ENCODE measurements at places on chromosomes 4 and X.

GRCh38 chrX:71170660-71171059 is 26.0 kb downstream of the NLGN3 start:
- DNase-seq = no peak

DNA sequence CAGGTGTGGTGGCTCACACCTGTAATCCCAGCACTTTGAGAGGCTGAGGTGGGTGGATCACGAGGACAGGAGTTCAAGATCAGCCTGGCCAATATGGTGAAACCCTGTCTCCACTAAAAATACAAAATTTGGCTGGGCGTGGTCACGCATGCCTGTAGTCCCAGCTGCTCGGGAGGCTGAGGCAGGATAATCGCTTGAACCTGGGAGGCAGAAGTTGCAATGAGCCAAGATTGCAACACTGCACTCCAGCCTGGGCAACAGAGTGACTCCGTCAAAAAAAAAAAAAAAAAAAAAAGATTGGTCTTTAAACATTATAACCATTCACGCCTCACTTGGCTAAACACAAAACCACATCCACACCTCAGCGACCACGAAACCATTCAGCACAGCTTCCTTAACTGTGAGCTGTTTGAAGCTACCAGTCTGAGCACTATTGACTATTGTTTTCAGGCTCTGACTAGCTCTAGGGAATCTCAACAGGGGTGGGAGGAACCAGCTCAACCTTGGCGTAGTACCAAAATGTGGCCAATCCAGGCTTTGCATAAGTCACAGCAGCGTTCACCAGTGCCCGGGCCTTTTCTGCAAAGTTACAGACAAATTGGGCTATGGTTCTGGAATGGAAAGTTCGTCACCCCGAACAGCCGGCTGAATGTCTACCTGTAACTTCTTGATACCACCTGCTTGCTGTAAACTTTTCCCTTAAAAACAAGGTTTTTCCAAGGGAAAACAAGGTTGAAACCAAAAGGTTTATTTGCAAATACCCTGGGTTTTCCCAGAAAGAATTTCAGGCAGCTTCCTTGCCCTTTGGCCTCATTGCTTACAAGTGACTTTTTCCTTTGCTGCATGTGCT is 73.6 kb upstream of the DHX15 start:
- DNase-seq = peak; percentile 68

DNA sequence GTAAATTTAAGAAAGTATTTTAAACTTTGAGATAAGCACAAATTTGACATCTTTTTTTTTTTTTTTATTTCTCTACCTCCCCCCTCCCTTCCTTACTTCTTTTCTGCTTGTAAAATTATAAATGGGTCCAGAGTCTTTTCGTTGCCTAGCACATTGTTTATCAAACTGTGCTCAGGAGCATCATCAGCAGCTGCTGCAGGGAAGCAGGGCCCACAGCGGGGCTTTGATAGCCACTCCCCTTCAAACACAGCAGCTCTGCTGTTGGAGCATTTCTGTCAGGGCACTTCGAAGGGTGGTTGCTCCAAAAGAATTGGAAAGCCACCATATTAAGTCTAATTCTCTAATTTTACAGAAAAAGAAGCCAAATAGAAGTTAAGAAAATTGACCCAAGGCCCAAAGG is 588.3 kb downstream of the SPRY1 start:
- no peak for DNase-seq

DNA sequence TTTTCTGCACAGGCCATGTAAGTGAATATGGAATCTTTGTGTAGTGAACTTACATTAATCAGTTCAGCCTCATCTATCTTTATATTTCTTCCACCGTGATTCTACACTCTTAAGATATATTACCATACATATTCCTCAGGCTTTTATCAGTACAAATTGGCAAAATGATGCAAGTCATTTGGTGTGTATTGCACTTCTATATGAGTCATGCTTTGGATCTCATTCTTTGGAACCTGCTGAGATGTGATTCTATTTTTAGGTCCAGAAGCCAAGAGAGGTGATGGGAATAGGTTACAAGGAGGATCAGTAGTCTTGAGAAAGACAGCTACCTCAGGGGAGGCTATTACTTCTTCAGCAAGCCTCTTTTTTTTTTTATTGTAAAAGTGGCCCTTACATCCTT is 204.4 kb downstream of the ZNF330 start:
- no peak for DNase-seq

DNA sequence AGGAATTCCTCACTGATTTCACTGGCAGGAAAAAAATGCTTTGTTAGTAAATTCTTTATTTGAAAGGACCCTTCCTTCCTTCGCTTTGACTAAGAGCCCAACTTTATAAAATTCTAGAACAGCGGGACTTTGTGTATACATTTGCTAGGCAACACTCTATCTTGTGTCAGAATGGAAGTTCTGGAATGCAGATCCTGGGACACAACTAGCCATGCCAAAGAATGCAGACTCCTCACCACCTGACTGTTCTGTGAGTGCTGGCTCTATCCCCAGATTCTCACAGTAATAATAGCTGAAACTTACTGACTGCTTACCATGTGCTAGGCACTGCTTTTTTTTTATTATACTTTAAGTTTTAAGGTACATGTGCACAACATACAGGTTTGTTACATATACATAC is 73.3 kb upstream of the ZDHHC15 start:
- no peak for DNase-seq

DNA sequence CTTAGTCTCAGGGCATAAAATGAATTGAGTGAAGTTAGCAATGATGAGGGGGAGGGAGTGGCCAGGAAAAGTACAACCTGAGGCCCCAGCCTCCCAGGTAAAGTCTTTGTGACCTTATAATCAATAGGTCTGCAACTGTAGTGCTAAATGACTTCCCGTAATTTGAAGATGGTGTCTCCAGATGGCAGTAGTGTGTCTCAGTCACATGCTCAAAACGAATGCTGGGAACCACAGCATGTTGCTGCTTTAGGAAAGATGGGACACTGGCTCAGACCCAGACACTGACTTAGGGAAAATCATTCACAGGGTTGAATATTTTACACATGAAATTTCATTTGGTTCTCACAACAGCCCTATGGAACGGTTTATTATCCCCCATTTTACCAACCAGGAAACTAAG is 10.3 kb downstream of the SRPX2 start:
- no peak for DNase-seq

DNA sequence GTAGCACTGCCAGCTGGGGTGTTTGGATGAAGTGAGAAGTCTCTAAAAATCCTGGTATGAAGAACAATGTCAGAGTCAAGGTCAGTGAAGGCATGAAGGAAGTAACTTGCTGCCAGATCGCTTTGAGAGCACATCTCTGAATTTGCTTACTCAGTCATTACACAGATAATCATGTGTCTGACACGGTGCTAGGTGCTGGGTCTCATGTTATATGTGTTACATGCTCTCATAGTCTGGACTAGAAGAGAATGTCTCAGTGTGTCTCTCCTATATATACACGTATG is 337.9 kb downstream of the ARHGAP10 start:
- DNase-seq = no peak

- DNase-seq = peak; percentile 55
Observed at GRCh38 chr4:75940692-75941253, at the start of gene NAAA. TSS of gene NAAA (minus strand) at chr4:75941013. CDS start at chr4:75940949, 64 bp downstream.

DNA sequence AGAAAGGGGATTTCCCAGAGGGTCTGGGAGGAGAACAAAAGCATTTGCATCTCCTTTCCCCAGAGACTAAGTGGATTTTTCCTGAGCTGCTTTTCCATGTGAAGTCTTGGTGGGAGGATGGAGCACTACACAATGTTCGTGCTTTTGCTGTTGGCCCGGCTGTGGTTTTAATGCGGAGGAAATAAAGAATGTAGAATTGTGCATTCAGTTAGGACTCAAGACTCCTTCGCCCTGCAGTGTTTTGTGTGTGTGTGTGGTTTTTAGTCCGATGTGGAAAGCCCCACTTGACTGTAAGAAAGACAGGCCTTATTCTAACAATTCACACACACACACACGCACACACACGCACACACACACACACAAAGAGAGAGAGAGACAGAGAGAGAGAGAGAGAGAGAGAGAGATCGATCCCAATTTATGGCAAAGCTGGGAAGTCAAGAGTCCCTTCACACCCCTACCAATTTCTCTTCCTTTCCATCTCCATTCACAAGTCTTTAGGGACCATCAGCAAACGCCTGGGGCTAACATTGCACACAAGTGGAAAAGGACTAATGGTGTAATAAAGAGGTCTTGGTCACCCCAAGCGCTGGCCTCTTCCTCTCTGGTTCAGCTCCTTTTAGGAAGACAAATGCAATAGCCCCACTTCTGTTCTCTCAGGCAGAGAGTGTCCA is 44.2 kb downstream of the CLDN34 start:
- no peak for DNase-seq

DNA sequence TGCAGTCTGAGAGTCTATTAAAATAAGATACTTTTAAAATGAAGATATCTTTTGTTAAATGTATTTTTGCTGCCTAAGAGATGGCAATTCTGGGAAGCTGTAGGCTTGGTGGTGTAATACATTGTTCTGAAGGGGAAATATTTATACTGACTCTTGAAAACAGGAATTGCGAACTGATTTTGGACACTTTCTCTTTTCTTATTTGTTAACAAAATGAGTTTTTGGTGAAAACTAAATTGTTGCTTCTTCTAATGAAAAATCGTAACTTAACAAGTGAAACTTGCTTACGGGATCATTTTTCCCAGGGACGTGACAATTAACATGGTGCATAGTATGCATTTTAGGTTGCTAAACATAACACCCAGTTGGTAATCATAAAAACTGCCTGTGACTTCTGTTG is 71.0 kb downstream of the RAPGEF2 start:
- no peak for DNase-seq

GRCh38 chr4:109195646-109196045 is 106.8 kb downstream of the COL25A1 start:
- no peak for DNase-seq

DNA sequence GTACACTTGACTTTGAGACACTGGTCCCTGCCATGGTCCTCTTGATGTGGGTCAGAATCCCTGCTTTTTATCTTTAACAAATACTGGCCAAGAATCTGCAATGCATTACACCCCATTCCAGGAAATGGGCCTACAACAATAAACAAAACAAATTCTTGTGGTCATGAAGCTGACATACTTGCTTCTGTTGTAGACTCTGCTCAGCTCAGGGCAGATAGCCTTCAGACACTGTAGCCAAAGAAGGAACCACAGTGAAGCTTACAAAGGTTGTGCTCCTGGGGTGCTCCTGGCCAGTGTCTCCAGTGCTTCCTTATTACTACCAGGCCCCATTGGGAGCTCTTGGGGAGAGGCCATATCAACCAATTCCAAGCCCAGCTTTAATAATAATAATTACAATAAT is 21.8 kb downstream of the KIAA1210 start:
- no peak for DNase-seq

DNA sequence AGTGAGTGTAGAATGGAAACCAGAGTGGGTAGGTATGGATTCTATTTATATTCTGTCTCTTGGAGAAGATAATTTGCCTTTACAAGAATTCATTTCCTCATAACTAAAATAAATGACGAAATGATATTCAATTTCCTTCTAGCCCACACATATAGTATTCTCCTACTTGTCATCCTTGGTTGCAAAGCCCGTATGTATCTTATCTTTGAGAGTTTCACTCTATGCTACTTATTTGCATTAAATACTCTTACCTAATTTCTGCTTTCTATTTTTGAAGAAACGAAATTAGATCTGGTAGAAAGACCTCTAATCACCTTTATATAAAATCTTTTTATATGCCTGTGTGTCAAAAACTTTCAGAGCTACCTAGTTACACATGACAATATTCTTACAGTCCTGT is 457.7 kb downstream of the NKX6-1 start:
- DNase-seq = no peak

DNA sequence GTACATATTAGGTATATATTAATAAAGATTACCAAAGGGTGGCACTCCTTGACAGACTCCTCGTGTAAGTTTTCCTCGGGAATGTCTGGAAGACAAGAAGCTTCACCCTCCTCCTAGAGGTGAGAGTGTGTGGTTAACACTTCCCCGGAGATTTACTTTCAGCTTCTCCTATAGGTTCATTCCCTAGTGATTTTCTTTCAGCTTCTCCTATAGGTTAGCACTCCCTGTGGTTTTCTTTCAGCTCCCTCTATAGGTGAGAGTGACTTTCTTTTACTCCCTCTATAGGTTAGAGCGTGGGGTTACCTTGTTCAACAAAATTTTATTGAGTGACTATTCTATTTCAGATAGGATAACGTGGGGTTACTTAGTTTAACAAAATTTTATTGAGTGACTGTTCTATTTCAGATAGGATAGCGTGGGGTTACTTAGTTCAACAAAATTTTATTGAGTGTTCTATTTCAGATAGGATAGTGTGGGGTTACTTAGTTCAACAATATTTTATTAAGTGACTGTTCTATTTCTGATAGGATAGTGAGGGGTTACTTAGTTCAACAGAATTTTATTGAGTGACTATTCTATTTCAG is 106.0 kb upstream of the PLAC1 start:
- no peak for DNase-seq

DNA sequence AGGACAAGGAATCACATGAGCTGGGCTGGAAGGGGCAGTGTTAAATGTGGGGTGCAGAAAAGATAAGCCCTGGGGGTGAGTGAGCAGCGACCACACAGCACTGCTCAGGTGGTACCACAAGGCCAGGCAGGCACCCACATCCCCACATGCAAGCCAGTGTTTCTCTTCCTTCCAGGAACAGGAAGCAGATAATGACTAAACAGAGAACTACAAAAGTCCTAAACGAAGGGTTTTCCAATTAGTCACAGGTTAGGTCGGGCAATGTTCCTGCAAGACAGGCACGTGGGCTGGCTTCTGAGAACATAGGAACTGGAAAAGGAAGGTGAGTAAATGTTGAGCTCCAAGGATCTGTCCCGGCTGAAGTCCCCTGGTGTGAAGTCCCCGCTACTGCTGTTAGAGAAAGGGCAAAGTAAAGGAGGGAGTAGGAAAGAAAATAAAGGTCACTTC is 19.5 kb downstream of the RELL1 start:
- no peak for DNase-seq
